ENCODE measurements at places on chromosomes 11 and 22.

- DNase-seq: no peak
Observed at GRCh38 chr22:28478564-28478963, 201.1 kb downstream of the TTC28 start.

DNA sequence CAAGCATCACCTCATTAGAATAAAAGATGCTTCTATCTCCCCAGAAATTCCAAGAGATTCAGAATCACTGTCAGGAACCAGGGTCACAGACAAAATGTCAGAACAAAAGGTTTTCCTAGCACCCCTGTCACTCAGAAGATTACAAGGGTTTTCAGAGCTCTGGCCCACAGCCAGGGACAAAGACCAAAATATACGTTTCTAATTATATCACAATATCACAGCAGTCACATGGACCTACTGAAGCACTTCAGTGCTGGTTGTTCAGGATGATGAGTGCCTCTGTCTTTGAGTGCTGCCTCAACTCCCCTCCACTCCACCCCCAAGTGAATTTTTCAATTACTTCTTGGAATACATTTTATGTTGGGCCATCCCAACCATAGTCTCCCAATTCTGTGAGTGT is 21.9 kb upstream of the RTL6 start:
- no peak for DNase-seq

DNA sequence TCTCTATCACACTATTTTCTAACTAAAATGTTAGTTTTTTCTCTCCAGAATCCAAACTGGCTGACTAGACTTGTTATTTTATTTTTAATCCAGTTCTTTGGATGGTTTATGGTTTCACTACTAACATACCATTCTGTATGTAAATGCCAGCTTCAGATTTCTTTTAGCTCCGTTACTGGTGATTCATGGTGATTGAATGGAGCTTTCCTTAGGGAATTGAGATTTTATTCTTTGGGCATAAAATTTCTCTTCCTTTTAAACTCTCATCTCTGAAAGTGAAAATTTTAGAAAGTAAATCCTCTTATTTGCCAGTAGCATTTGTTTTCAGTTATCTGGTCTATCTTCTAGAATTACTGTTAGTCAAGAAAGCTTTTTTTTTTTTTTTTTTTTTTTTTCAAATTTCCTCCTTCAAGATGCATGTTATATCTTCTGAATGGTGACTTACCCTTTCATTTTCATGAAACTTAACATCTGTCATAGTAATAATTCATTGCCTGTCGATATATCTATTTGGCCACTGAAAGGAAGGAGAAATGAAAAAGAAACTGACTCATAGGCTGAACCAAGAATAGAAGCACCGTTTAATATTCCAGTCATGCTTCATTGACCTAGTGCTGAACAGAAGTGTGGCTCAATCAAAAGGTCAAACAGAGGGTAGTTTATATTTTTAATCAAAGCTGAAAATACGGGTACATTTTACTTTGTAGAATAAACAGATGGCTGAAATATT is 6.4 kb downstream of the ENDOD1 start:
- no peak for DNase-seq

- DNase-seq: no peak
Observed at GRCh38 chr11:32438866-32439489, 3.6 kb upstream of the WT1 start.

DNA sequence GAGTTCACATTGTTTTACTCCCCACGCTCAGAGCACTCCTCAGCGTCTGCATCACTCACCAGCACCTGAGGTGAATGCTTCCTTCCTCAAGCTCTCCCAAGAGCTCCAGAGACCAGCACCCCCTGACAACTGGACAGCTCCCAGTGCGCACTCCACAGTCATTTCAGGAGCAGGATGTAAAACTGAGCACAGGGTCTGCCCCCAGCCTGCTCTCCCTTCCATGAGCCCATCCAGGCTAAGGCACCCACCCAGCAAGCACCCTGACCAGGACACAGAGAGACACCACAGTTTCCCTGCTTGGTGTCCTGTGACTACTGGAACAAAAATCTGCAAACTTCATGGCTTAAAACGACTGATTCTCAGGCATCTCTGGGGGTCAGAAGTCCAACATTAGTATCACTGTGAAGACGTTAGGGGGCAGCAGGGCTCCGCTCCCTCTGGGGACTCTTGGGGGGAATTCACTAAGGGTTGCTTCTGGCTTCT is 3.3 kb downstream of the SCGB1D2 start:
- DNase-seq: peak; percentile 35

GRCh38 chr11:36116161-36116560 is 172.3 kb downstream of the LDLRAD3 start:
- DNase-seq: peak; percentile 88

DNA sequence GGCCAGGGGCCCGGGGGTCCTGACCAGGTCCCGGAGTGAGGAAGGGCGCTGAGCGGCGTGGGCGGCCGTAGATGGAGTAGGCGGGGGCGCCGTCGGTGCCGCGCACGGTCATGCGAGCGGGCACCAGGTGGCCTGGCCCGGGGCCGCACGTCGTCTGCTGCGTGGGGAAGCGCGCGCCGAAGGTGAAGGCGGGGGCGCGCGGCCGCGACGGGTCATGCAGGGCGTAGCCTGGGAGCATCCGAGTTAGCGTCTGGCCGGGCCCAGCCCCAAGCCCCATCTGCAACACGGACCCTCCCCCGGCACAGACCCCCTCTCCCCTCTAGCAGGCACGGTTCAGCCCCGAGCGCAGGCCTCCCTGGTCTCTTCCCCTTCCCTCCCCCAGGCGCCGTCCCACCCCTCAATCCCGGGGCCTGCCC is 1.7 kb upstream of the TYMP start:
- no peak for DNase-seq

GRCh38 chr22:41226723-41227655 is 13.7 kb downstream of the CHADL start:
- no peak for DNase-seq

DNA sequence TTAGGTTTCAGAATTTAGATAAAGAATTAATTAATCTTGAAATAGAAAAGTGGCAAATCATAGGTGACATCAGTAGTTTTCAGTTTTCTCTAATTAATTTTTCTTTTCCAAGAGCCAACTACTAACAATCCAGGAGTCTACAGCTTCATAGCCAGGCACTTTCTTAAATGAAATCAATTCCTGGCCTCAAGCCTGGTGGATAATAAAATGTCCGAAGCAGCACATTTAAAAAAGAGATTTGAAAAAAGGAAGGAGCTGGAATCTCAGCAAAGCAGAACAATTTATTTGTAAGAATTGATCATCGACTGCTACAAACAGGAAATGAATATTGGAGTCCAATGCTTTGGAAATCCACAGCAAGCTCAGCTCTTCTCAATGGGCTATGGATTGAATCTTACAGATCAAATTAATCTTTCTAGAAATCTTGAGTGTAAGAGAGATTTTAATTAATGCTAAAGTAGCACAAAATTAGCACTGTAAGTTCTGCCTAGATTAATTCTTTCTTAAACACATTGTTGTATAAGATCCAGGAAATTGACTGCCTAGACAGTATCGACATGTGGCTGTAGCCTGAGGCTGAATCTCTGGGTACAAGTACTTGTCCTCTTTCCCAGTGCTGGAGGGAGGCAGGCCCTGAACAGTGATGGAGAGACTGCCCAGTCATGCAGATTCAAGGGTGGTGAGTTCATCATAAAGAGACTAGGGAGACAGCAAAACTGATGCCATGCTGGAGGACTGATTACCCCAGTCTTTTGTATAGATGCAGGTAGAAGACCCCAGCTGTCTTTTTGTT is 167.8 kb upstream of the POU2AF2 start:
- DNase-seq: no peak

GRCh38 chr11:96203567-96204365 is 139.2 kb downstream of the MAML2 start:
- DNase-seq: no peak

DNA sequence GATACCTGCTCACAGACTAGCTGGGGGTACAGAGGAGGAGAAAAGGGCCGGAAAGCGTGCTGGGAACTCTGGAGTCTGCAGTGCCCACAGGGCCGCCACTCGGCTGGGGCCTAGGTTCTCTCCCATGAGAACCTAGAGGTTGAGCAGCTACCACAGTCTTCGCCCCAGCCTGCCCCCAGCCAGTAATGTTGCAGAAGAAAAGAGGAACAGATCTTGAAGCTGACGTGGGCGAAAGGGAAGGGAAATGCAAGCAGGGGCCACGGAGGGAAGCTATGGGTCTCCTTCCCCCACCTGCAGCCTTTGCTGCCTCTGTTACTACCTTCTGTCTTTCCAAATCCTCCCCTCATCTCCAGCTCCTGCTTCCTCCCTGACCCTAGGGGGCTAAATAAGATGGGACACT is 28.8 kb upstream of the P2RY2 start:
- no peak for DNase-seq

DNA sequence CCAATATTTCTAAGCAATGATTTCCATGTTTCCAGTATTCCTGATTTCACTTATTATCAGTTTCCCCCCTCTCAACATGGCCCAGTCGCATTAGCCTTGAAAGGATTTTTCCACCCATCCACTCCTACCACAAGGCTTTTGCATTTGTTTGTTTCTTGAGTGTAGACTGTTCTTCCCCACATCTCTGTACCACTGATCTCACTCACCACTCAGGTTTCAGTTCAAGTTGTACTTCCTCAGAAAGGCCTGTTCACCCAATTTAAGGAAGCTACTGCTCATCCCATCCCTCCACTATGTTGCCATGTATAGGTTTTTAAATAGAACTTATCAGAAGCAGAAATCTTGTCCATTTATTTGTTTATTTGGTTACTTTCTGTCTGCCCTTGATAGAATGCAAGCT is 472.3 kb downstream of the FAM181B start:
- DNase-seq: no peak

GRCh38 chr11:121340032-121340580 is 47.5 kb downstream of the SC5D start:
- no peak for DNase-seq

DNA sequence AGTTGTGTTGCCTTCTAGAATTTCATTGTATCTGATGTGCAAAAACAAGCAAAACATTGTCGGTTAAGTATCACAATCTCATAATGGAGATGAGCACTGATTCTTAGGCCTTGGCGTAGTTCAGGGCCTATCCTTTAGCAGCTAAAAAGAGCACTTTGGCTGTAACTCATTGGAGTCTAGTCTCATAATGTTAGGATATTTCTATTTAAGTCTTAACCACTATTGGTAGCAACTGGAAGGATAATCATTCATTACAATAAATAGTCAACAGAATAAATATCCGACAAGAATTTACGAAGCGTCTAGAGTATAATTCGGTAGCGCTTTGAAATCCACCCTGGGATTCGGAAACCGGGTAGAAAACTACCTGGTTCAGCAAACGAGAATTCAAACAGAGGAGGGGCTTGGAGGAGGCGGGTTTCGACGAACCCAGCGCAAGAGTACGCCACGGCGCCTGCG is 461 bp upstream of the EED start:
- no peak for DNase-seq

DNA sequence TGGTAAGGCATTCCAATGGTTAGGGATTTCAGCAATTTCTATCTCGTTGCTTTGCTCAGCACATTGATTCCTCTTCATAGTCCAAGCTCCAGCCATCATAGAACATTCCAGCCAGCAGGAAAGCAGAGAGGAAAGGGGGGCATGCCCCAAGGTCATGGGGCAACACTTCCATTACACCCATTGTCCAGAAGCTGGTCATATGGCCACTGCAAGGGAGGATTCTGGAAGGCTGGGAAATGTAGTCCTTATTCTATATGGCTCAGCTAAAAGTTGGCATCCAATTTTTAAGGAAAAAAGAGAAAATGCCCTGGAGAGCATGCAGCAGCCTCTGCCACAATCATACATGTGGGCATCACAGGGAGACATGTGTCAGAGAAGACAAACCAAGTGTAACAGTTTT is 47.1 kb upstream of the RCN1 start:
- no peak for DNase-seq

DNA sequence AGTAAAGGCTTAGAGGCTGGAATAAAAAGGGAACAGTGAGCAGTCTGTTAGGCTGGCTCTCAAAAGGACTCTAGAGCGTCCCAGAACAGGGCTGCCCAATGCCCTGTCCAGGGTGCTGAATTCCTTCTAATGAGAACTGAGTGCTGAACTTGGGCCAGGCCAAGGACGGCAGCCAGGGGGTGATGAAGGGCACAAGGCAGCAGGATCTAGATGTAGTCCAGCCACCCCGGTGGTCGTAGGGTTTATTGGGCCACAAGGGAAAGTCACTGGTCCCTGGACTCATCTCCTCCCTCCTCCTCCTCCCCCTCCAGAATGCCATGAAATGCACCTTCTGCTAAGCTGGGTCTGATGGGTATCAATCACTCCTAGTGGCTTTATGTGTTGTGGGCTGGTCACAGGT is 19.2 kb downstream of the NPTXR start:
- DNase-seq: peak; percentile 62

GRCh38 chr11:95702526-95702925 is 87.1 kb downstream of the FAM76B start:
- peak; percentile 64 for DNase-seq

DNA sequence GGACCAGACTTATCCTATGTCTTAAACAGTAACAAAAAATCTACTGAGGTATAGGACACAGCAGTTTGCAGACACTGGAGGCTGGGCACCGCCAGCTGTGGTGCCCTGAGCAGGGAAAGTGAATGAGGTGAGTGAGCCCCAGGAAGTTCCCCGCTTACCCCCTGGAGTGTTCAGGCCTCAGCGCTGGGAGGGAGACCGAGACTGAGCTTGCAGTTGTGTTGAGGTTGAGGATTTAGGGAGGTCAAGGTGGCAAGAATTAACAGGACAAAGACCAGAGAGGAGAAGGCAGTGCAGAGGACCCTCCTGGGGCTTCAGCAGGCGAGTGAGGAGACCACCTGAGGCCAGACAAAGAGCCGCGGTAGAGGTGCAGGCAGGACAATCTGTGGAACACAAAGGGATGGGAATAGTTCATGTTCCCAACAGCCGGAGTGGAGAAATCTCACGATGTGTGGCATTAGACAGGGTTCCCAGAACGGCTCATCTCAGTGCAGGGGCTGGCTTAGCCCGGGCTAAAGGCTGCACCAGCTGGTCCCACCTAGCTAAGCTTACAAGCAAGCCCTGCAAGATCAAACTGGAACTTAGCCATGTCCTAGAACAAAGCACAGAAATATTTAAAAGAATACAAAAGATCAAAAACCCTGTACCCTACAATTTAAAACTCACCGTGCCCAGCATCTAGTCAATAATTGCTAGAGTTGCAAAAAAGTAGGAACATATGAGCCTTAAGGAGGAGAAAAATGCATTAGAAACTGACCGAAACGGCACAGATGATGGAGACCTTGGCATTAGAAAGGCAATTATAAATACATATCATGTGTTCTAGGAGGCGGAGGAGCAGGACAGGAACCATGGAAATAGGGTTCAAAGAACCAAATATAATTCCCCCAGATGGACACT is 47.4 kb upstream of the PITPNB start:
- no peak for DNase-seq

GRCh38 chr11:71428861-71429435 is 19.2 kb downstream of the DHCR7 start:
- no peak for DNase-seq

DNA sequence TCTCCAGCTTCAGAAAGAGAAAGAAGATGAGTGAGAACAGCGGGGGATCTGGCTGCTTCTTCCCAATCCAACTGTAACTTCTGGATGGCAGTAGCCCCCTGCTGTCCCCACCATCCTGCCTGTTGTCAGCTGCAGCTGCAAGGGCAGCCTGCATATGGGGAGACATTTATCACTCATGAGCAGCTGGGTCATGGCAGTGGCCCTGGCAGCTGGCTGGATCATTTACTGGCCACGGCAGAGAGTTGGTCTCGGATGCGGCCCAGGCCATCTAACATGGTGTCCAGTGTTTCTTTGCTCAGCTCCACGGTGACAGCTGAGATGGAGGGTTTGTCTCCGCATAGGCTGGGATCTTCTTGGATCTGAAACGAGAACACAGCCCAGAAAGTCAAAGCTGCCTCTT is 14.8 kb downstream of the COMMD9 start:
- no peak for DNase-seq
